ENCODE measurements at places on chromosomes 12 and 14.

- DNase-seq = no peak
These were observed 509.4 kb downstream of the GALC start for GRCh38 chr14:87483271-87484260.

GRCh38 chr14:97080991-97081390 is 283.8 kb downstream of the VRK1 start:
- no peak for DNase-seq

GRCh38 chr12:23585156-23585781 is 364.2 kb downstream of the SOX5 start:
- DNase-seq = no peak

DNA sequence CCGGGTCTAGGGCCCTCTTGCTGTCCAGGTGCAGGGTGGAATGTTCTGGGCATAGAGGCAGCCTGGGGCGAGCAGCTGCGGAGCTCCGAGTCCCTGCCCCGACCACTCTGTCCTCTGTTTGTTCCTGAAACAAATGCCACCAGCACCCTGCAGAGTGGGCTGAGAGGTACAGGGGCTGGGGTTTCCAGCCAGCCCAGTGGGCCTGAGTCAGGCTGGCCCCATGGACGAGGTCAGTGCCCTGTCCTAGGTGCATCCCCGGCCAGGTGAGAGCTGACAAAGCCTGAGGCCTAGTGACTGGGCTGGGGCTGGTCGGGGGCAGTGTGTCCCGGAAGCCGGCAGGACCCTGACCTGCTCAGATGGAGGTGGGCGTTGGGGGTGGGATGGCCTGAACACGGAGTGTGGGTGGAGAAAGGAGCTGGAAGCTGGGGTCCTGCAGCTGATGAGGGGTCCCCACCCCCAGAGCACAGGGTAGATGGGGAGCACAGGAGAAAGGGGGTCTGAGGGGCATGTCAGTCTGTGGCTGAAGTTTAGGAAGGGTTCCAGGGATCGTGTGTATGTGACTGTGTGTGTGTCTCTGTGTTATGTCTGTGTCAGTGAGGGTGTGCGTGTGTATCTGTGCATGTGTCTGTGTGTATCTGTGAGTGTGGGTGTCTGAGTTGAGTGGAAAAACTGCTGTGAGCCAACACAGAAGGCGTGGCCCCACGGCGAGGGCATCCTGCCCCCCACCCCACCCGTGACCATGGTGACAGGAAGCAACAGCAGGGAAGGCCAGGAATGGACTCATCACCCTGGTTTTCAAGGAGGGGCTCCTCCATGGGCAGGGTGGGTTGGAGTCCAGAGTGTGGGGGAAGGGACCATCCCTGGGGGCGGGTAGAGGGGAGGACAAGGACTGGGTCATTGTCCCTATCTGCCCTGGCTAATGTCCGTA is 2.4 kb upstream of the CRIP1 start:
- DNase-seq = no peak

- DNase-seq = no peak
These were observed 28.6 kb downstream of the PRICKLE1 start for GRCh38 chr12:42560977-42561376.

GRCh38 chr12:5567016-5567725 is 135.3 kb downstream of the NTF3 start:
- no peak for DNase-seq
